ENCODE measurements at places on chromosomes 6 and 20.

GRCh38 chr6:119224095-119224701 lies 125.4 kb downstream of the MAN1A1 start:
- DNase-seq, result no peak

- DNase-seq, result no peak
Measured at GRCh38 chr6:105805501-105806023, 280.6 kb upstream of the PRDM1 start.

GRCh38 chr20:62824476-62825332 lies 7.9 kb downstream of the COL9A3 start:
- DNase-seq, result no peak

DNA sequence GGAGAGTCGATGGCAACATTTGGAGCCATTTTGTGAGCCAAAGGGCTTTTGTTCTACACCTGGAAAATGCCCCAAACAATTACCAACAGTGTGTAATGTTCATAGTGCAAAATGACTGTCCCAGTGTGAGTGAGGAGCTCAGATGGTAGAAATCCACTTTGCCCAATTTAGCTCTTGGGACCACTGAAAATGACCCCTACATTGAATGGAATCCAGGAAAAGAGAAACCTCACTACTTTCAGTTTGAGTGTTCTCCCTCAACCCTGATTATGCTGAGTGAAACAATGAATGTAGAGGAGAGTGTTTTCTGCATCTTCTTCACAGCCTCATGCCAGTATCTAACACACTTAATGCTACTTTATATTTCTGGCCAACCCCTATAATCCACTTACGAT lies 84.9 kb upstream of the NRN1 start:
- no peak for DNase-seq
